ENCODE measurements at places on chromosomes 4 and X. TPM values are rescaled to one million over a fixed set of nuclear protein-coding genes. Genes with fewer than 3 reads are reported as not detected.

PABPC4L gene
- 1.6 TPM for polyA plus RNA-seq

GRCh38 chr4:37615720-37616063 lies 70.5 kb downstream of the RELL1 start:
- DNase-seq, result no peak

- no peak for DNase-seq
Measured at GRCh38 chr4:84892950-84893349, 73.5 kb downstream of the WDFY3 start.

USP26 gene
- not detected for polyA plus RNA-seq

DNA sequence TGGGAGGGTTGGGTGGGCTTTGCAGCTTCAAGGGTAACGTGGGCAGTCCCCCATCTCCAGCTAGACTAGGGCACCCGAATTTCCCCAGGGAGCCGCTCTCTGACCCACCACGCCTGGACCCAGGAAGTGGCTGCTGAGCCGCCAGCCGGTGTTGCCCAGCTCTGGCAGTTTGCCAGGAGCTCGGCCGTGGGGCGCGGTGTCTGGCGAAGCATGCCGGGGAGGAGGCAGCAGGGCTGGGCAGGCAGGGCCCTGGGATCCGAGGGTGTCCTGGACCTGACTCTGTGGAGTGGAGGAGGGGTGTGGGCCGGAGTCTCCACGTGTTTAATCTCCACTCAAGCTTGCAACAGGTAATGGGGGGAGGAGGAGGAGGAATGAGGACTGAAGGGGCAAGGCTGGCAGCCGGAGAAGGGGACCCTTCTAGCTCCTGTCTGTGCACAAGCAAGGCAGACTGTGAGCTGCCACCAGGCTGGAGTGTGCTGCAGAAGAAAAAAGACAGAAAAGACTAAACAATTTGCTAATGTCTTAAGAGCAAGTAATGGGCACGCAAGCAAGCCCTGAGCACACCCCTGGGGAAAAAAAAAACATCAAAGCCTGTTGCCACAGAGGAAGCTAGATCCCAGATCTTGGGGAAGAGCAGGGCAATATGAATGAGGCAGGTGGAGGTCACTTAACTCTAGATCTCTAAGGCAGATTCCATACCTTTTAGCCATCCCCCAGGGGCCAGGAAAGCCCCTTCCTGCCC lies 2.4 kb downstream of the LONRF3 start:
- no peak for DNase-seq

GRCh38 chr4:15213302-15213970 lies 211.2 kb downstream of the CPEB2 start:
- no peak for DNase-seq

GRCh38 chr4:53453385-53453784 lies 75.9 kb downstream of the FIP1L1 start:
- no peak for DNase-seq

RHOXF2B gene
- polyA plus RNA-seq, result not detected

DNA sequence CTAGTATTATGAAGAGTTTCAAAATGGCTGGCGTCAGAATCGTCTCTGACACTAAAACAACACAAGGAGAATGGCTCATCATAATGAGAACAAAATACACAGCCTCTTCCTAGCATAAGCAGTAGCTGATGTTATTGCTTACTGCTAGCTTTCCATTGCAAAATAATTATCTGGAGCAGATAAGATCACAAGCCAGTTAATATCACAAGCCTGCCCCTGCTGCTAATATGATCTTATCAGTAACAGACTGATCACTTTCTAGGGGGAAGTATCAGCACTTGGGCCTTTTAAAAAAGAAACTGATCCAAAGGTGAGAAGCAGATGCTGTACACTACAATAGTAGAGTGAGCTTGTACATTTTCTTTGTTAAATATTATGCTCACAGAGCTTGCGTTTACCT lies 554.8 kb upstream of the PABPC4L start:
- no peak for DNase-seq

All from urinary bladder (tissue), 4 donors.